ENCODE measurements at places on chromosomes 2 and 18. TPM values are rescaled to one million over a fixed set of nuclear protein-coding genes. Genes with fewer than 3 reads are reported as not detected.

GRCh38 chr18:23573626-23574431 lies 12.5 kb downstream of the NPC1 start:
- DNase-seq: peak; percentile 72

TRAPPC8 gene
- 54.3 TPM for total RNA-seq

GRCh38 chr2:64699712-64700111 lies 46.0 kb upstream of the SERTAD2 start:
- no peak for DNase-seq

RBKS gene
- total RNA-seq: 1.1 TPM

CROCC2 gene
- not detected for total RNA-seq

CFAP210 gene
- not detected for total RNA-seq

DNA sequence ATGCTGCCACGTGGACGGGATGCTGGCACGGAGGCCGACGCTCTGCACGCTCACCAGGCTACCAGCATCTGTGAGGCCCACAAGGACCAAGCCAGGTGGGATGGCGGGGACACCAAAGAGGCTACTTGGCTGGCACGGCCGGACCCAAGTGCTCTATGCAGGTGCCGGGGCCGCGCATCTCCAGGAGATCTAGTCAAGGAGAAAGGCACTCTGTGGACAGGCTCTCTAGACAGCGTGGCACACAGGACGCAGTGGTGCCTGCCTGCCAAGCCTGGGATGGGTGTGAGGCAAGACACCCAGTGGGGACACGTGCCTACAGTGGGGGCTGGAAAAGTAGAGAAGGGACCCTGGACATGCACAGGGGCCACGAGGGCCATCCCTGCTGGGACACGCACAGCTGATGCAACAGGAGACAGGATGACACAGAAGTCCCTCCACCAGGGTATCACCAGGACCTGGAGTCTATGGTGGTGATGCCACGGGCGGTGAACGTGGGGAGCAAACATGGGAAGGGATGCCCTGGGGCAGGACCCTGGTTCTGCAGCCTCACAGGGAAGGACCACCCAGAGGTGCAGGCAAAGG lies 28.5 kb downstream of the ZNF516 start:
- DNase-seq: no peak

GRCh38 chr2:238163481-238164198 lies 4.9 kb downstream of the ERFE start:
- no peak for DNase-seq

NGEF gene
- total RNA-seq: 1.1 TPM

DNA sequence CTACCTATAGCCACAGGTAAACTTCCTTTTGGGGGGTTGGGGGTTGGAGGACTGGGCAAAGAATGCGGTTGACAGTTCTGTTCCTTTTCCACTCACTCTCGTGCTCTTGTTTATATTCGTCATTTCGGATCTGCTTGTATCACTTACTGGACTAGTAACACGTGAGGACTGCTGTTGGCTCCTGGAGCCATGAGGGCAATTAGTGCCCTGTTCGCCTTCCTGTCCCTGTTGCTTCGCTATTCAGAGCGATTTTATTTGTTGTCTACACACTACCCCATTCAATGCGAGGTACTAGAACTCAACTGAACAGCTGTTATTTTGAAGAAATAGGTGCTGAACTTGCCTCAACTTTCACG lies 1.1 kb downstream of the KCNJ3 start:
- no peak for DNase-seq

GRCh38 chr2:23711979-23712755 lies 214.8 kb downstream of the ATAD2B start:
- peak; percentile 10 for DNase-seq

- DNase-seq: no peak
These were observed 97.4 kb downstream of the DDX1 start for GRCh38 chr2:15688924-15689568.

DPYSL5 gene
- total RNA-seq: not detected

- no peak for DNase-seq
These were observed 21.5 kb upstream of the BIN1 start for GRCh38 chr2:127128445-127128904.

- DNase-seq: peak; percentile 75
These were observed 129.2 kb downstream of the IKZF2 start for GRCh38 chr2:213021971-213022899.

RNASEH1 gene
- total RNA-seq: 23.7 TPM

IL1B gene
- total RNA-seq: 3.6 TPM

- DNase-seq: no peak
These were observed 158.5 kb downstream of the NCK2 start for GRCh38 chr2:105903051-105903674.

DNA sequence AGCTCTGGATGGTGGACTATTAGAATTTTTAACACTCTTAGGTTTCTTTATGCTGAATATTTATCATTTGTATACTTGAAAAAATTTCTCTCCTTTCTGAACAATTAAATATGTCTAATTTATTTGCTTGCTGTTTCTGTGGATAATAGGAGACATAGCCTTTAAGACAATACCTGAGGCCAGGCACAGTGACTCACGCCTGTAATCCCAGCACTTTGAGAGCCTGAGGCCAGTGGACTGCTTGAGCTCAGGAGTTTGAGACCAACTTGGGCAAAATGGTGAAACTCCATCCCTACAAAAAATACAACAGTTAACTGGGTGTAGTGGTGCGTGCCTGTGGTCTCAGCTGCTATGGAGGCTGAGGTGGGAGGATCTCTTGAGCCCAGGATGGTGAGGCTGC lies 54.7 kb downstream of the FAM117B start:
- no peak for DNase-seq

DNA sequence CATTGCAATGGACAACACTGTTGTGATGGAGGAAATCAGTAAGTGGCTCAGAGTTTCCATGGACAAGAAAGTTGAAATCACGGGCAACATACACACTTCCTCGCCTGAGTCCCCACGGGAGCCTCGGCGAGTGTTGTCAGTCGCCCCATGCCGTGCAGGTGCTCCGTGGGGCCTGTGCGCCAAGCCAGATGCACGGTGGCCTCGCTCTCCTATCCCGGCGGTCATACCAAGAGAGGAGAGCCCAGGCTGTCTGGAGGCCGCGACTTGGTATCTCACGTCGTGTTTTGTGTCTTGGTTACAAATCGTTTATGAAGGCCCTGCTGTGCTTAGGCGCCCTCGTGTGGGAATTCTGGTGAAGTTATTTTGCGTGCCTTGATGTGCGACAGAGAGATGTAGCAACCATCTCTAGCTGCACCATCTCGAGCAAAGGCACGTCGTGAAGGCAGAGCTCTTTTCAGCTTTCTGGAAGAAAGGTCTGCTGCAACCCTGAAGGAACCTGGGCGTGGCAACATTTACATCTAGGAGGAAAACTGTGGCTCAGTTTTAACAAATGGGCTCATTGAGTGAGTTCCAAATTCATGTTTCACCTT lies 21.8 kb downstream of the ATG4B start:
- DNase-seq: peak; percentile 73

HS1BP3 gene
- 9.0 TPM for total RNA-seq

DNA sequence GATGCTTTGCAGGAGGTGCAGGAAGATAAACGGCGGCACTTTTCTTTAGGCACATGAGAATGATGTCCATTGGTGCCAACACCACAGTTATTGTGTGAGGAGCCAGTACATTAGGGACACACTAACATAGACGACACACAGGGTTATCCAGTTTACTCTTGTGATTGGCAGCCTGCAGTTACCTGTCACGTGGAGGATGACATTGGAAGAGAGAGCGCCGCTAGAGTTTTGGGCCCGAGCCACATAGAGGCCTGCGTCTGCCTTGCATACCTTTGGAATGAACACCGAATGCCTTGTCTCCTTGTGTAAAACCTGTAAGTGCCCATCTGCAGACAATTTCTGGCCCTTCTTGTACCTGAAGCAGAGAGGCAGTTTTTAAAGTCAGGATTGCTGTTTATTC lies 26.9 kb upstream of the TTN start:
- DNase-seq: no peak

DNA sequence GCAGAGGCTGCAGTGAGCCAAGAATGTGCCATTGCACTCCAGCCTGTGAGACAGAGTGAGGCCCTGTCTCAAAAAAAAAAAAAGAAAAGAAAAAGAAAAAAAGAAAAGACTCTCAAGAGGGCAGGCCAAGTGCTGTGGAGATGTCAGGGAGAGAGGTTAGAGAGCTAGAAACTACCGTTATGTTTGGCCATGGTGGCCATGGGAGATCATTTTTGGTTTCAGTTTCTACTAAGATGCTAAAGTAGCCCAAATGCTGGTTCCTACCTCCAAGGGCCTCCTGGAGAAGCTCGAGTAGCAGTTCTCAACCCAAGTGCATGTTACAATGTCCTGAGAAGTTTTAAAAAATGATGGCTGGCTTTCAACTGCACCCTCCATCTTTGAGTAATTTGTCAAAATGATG lies 47.4 kb upstream of the TCF4 start:
- no peak for DNase-seq

Measured in IMR-90 (cell line).